Vein endothelial cell (primary cell): ENCODE measurements at places on chromosomes 6 and 20. TPM values are rescaled to one million over a fixed set of nuclear protein-coding genes. Genes with fewer than 3 reads are reported as not detected.

Gene C20orf141
- total RNA-seq = not detected in 2 replicates

Gene HSPA1B
- 37.2 and 55.5 TPM in 2 replicates for total RNA-seq

Gene CDH26
- 0.10 TPM in 1 of 2 replicates, not detected in the other for total RNA-seq

Gene NRN1
- total RNA-seq = 47.7 and 64.3 TPM in 2 replicates

Gene MLN
- not detected in 2 replicates for total RNA-seq

Gene LRRN4
- total RNA-seq = not detected in 2 replicates

Gene SLC35F1
- total RNA-seq = under 0.01 TPM in 1 of 2 replicates, not detected in the other

Gene ATXN1
- 22.2 and 31.4 TPM in 2 replicates for total RNA-seq

Gene LAMA5
- total RNA-seq = 53.6 and 61.2 TPM in 2 replicates

Gene SLC17A2
- not detected in 2 replicates for total RNA-seq

Gene ADGRF4
- total RNA-seq = not detected in 2 replicates

Gene TAAR9
- total RNA-seq = not detected in 2 replicates

Gene SIRPB2
- 4.2 and 4.6 TPM in 2 replicates for total RNA-seq

Gene SMPDL3A
- total RNA-seq = 4.2 and 6.4 TPM in 2 replicates

Gene HCRTR2
- not detected in 2 replicates for total RNA-seq

Gene TFEB
- total RNA-seq = 3.3 and 4.2 TPM in 2 replicates

Gene PRL
- total RNA-seq = not detected in 2 replicates

Gene PRPF6
- 66.8 and 80.7 TPM in 2 replicates for total RNA-seq

Gene PRPH2
- total RNA-seq = 0.48 and 1.3 TPM in 2 replicates
